ENCODE measurements at places on chromosomes 6 and 20.
A peak's percentile ranks its signal among the peaks of the same experiment; 100 is the strongest.

DNA sequence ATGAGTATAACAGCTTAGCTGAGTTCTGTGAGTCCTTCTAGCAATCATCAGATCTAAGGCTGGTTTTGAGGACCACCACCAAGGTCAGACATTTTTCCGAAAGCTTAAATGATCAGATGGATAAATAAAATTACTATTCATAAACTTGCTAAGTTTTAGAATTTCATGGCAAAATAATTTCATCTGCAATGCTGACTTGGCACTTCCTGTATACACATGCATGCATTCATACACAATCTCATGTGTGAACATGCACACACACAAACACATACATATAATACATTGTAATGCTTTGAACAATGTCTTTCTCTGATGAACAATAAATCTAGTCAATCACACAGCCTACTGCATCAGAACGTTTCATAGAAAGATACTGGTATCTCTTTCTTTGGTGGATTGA, 1068.3 kb downstream of the HACE1 start:
- ATAC-seq: no peak

DNA sequence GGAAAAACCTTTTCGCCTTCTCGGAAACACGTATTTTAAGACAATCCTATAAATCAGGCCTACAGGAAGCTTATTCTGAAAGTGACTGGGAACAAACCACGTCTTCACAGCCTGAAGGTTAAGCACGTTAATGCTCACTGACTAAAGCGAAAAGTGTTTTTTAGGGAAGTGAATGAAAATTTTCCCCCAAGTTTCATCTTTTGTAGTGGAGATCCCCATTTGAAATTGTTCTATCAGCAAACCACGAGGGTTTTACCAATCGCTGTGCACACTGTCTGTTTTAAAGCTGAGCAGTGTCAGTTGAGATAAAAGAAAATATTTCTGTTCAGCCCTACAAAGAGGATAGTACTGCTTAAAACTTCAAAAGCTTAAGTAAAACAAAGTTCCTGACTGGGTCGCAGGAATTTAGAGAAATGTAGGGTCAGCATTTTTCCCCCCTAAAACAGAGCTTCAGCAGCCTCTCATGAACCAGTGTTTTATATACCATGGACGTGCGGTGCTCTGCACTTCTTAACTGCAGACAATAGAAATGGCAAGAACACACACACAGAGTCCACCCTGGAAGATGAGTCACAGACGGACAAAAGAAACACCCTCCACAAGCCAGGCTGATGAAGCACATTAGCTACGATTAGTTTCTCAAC, 34.9 kb downstream of the SLC22A23 start:
- no peak for ATAC-seq

DNA sequence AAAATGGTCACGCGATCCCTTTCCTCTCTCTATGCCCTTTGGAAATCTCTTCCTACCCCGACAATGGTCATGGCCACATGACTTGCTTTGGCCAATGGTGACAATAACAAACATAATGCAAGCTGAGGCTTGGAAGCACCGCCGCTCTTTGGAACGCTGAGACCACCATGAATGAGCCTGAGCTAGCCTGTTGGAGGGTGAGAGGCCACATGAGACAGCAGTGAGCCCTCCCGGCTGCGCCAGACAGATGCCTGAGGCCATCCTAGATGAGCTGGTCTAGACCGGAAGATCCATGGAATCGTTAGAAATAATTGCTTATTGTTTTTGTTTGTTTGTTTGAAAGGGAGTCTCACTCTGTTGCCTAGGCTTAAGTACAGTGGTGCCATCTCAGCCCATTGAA, 64.2 kb downstream of the STK35 start:
- no peak for ATAC-seq

GRCh38 chr20:3040086-3040485, 3.3 kb upstream of the GNRH2 start:
- ATAC-seq: no peak

- no peak for ATAC-seq
Measured at GRCh38 chr6:17120019-17120418, 18.2 kb downstream of the STMND1 start.

DNA sequence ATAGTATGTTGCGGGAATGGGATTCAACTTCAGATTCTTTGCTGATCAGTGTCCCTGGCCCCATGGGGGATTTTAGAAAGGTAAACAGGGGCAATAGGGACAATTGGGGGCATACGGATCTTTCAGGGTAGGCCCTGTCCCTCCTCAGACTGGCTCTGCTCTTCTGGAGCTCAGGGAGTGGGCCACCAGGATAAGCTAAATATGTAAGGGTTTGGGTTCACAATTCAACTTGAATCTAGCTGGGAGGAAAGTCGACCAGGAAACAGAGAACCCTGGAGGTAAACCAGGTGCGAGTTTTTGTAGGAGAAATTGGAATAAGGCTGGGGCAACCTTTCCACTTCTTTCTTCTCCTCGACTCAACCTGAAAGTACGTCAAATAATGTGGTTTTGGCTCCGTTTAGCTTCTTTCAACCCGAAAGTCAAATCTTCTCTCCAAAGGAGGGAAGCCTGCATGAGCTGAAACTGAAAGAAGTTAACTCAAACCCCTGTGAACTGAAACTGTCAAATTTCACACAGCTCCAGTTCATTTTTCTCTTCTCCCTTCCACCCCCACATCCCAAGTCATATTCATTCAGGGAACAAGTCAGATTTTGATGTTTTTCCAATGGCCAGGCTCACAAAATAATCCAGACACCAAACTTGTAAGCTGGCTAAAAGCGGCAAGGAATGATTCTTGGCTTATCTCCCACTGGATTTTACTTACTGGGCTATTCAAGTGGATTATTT, 278.2 kb downstream of the CLIC5 start:
- ATAC-seq: peak; percentile 77

GRCh38 chr6:24574809-24575208, 71.2 kb downstream of the KIAA0319 start:
- no peak for ATAC-seq

DNA sequence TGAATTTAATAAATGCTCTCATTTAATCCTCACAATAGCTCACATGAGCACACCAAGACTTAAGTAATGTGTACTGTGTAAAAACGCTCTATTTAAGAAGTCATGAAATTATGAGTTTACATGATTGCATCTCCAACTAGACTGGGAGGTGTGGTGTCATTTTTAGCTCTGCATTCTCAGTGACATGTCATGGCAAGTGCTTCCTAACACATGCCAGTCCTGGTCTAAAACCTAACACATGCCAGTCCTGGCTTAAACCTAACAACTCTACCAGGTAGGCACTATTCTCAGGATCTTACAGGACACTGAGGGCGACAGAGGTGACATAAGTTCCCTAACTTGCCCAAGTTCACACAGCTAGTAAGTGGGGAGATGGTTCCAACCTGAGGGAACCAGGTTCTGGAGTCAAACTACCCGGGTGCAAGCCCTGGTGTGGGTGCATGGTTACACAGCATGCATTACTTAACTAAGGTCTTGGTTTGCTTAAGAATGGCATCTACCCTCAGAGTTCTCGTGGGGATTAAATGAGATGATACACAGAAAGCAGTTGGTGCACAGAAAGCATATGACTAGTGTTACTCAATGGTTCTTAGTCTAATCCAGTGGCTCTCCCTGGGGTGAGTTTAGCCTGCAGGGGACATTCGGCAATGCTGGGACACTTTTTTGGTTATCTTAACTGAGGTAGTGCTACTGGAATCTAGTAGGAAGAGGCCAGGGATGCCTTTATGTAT, 14.7 kb downstream of the CLDN20 start:
- ATAC-seq: no peak

DNA sequence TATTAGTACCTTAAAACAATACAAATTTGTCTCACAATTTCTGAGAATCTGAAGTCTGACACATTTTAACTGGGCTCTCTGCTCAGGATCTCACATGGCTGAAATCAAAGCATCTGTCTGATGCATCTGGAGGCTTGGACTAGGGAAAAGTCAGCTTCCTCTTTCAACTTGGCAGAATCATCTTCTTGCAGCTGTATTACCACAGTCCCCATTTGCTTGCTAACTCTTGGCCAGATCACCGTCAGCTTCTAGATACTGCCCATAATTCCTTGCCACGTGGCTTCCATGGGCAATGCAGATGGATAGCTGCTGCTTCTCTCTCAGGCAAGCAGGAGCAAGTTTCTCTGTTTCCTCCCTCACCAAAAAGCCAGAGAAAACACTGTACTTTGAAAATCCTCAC, 1106.4 kb upstream of the CITED2 start:
- no peak for ATAC-seq

DNA sequence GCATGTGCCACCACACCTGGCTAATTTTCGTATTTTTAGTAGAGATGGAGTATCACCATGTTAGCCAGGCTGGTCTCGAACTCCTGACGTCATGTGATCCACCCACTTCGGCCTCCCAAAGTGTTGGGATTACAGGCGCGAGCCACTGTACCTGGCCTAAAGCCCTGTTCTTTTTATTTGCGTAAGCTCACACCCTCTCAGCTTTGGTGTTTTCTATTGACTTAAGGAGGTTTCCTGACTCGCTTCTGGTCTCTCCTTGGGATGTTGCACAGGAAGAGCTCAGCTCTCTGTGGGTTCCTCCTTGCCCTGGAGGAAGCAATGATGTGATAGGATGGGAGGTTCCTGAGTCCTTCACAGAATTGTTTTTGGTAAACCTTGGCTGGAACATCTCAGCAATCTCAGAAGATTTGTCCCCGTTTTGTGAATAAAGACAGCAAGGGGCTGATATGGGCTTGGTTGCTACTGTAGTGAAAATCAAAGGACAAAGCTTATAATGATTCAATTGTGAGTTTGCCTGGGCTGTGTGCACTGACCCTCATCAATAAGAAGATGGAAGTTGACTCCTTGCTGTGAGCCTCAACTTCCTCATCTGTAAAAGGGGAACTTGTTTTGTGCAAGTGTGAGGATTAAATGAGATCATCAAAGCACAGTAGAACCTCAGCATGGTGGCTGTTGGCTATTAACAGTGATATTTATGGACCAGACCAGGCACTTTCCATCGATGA, 27.0 kb downstream of the TOX2 start:
- no peak for ATAC-seq

DNA sequence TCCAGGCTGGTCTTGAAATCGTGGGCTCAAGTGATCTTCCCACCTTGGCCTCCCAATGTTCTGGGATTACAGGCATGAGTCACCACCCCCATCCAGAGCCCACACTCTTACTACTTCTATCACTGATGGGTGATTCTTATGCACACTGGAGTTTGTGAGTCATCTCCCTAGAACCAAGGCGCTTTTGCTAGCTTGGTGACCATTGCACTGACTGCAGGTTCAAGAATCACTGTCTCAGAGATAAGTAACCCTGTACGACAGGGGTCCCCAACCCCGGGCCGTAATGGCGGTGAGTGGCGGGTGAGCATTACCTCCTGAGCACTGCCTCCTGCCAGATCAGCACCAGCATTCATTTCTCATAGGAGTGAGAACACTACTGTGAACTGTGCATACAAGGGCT, 118.8 kb downstream of the MAP3K7 start:
- ATAC-seq: peak; percentile 18

DNA sequence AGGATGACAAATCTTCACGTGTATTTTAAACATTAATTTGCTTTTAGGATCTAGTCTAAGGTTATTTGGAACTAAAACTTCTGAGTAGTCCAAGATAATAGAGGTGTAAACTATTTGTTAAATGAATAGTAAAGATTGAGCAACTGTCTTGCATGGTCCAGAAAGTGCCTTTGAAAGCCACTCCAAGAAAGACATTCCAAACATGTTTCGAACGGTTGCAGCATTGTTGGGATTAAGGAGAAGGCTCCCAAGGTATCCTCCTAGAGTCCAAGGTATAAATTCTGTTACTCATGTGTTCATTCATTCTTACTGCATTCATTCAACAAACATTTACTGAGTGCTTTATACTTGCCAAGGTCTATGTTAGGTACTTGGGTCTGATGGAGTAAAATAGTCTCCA, 28.8 kb upstream of the MYLK2 start:
- ATAC-seq: no peak

GRCh38 chr6:81997090-81997926, 244.8 kb upstream of the TENT5A start:
- no peak for ATAC-seq

GRCh38 chr20:59145924-59146779, 17.5 kb upstream of the ZNF831 start:
- peak; percentile 51 for ATAC-seq

DNA sequence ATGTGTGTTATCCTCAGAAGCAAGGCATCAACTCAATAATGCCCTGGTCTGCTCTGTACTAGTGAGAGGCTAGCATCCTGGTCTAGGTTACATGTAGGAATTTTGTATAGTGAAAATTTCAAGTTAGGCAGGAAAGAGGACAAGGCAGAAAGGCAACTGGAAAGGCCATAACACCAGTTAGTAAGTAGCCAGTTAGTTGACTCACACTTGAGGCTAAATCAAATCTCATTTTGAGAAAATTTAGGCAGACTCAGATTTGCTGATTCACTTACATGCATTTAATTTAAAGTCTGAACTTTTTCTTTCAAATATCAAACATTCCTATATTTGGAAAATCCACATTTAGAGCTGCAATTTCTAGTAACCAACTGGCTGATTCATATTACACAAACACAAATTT, 184.5 kb upstream of the TCF21 start:
- ATAC-seq: no peak

- ATAC-seq: no peak
Measured at GRCh38 chr20:1330075-1330830, 1.3 kb upstream of the SDCBP2 start.

GRCh38 chr6:86682297-86682696, 255.0 kb upstream of the HTR1E start:
- no peak for ATAC-seq

DNA sequence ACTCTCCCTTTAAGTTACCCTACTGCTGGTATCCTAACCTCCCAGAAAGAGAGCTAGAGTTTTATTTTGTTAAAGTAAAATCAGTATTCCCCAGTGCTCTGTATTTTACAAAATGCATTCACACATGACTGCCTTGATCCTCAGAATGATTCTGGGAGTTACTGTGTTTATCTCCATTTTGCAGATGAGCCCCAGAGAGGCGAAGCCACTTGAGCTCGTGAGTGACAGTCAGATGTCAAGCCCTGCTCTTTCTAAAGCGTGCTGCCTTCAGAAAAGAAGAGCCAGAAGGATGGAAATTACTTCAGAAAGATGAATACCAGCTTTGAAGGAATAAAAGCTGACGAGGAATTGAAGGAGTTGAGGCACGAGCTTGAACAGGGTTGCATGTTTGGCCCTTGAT, 14.1 kb upstream of the OSER1 start:
- ATAC-seq: no peak

- ATAC-seq: no peak
Measured at GRCh38 chr6:5191722-5192121, 69.0 kb downstream of the LYRM4 start.

GRCh38 chr6:164010441-164011103, 596.1 kb downstream of the QKI start:
- ATAC-seq: no peak

DNA sequence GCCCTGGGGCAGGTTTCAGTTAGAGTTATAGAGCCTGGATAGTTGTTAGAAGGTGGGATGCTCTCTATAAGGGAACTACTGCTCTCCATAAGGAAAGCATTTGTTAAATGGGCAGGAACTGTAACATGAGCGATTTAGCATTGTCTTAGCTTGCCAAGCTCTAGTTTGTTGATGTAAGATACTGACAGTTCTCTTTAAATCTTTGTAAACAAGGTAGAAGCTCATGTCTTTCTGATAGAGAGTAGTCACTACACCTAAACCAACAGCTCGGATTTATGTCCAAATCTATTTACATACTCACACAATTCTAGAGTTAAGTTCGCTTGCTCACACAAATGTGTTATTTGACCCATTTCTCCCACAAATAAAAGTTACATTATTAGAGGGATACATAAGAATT, 87.3 kb downstream of the PLCB1 start:
- no peak for ATAC-seq

Measured in activated CD4-positive, CD25-positive, alpha-beta regulatory T cell treated with anti-CD3 and anti-CD28 coated beads, Interleukin-2, amount 50 U/mL, for 24 hours (primary cell).